ENCODE measurements at places on chromosomes 16 and 17.

GRCh38 chr17:81071761-81072741, 37.1 kb downstream of the BAIAP2 start:
- DNase-seq = no peak

DNA sequence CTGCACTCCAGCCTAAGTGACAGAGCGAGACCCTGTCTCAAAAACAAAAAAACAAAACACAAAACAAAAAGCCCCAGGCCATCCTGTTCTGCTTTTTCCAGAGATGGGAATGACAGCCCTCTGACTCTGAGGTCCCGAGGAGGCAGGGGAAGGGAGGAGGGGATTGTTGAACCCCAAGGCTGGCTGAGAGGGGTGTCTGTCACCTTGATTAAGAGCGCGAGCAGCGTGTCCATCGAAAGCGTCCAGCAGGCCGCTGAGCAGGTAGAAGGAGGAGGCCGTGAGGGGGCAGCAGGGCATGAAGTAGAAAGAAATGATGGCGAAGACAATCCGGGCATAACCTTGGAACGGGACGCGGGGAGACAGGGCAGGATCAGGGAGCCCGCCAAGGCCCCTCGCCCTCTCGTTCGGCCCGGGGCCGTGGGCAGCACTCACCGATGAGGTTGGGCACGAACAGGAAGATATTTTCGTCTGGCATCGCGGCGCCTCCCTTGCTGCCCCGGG, 593 bp downstream of the CDIPT start:
- DNase-seq = no peak

DNA sequence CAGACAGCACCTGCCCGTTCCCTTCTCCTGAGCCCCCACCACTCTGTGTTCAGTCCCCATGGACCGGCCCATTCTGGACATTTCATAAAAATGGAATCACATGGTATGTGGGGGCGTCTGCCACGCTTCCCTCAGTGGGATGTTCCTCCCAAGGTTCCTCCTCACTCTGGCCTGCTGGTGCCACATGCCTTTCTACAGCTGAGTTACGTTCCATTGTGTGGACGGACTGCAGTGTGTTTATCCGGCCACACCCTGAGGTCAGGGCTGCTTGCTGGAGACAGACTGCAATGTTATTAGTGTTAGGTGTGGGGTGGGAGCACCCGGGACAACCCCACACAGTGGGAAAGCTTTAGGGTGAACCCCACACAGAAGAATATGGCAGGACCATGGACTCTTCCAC, 5.9 kb upstream of the AATK start:
- DNase-seq = no peak

DNA sequence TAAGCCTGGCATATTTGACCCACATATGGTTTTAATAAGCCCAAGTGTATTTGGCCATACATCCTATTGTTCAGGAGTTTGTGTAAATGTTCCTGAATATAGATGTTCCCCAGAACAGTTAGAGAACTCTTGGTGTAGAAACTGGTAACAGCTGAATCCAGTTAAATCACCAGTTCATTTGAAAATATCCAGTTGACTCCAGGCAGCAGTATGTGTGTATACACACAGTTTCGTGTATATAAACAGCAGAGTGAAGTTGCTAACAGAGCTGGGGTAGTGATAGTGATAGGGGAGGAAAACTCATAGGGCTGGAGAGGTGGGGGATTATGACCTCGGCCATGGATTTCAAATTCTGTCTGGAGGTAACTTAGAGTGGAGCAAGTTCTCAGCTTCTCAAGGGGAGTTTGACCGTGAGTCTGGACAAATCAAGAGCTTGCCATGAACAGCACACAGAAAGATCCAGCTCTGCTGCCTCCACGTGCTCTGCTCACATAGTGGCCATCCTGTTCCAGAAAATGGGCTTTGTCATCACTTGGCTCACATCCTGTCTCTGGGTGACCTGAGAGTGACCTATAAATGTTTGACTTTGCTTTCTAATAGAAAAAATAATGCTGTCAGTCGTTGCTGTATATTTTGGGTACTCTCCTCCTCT, 30.6 kb upstream of the MMD start:
- no peak for DNase-seq

GRCh38 chr17:9512323-9513168, 63.1 kb downstream of the STX8 start:
- DNase-seq = no peak

DNA sequence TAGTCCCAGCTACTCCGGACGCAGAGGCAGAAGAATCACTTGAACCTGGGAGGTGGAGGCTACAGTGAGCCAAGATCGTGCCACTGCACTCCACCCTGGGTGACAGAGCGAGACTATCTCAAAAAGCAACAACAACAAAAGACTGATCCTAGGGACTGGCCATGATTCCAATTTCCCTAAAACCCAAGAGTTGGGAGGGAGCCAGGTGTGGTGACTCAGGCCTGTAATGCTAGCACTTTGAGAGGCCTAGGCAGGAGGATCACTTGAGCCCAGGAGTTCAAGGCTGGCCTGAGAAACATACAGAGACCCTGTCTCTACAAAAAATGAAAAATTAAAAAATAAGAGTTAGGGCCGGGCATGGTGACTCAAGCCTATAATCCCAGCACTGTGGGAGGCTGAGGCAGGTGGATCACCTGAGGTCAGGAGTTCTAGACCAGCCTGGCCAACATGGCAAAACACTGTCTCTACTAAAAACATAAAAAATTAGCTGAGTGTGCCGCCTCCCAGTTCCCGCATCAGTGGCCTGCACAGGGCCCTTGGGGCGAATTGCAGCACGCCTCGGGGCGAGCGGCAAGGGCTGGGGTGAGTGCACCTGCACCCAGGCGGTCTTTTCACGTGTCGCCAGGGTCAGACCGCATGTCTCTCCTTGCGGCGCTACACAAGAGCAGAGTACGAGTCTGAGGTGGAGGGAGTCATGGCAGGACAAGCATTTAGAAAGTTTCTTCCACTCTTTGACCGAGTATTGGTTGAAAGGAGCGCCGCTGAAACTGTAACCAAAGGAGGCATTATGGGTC, 40.8 kb downstream of the CDH3 start:
- no peak for DNase-seq

GRCh38 chr17:34981538-34982241, 1.4 kb downstream of the LIG3 start:
- DNase-seq = no peak

GRCh38 chr17:4389079-4389478, 22.6 kb upstream of the UBE2G1 start:
- DNase-seq = no peak

DNA sequence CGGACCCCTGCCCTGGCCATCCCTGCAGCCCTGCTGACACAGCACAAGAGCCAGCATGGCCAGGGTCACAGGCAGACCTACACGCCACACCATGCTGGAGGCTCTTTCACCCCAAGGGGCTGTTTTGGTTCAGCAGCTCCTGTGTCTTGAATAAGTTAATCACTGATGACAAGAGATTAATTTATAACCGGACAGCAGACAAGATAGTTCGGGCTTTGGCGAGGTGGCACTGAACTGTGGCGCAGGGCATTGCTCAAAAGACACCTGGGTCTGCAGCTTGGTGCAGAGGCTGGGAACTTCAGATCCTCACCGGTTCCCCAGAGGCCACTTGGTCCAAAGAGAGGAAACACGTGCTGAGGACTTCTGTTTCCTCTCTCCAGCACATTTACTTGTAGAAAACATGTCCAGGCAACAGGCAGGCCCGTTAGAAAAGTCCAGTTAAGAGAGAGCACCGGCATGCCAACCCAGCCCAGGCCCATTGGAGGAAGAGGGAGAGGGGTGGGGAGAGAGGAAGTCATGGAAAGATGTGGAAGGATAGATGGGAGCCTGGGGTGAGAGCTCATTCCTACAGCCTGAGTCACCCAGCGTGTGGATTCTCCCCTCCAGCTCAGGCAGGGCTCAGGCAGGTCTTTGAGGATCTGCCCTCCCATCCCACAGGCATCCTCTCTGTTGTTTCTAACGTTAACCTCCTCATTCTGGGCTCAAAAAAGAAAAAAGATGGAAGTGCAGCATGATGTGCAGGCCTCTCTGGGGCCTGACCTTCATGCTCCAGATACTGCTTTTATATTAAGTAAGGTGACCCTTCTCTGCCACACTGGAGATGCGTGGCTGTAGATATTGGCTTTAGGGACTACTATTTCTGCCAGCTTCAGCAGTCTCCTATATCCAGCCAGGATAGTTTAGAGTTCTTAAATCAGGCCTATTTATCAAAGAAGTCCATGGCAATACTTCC, 80.0 kb upstream of the HNF1B start:
- DNase-seq = no peak

- no peak for DNase-seq
Measured at GRCh38 chr16:7646821-7647500, 314.3 kb downstream of the RBFOX1 start.

DNA sequence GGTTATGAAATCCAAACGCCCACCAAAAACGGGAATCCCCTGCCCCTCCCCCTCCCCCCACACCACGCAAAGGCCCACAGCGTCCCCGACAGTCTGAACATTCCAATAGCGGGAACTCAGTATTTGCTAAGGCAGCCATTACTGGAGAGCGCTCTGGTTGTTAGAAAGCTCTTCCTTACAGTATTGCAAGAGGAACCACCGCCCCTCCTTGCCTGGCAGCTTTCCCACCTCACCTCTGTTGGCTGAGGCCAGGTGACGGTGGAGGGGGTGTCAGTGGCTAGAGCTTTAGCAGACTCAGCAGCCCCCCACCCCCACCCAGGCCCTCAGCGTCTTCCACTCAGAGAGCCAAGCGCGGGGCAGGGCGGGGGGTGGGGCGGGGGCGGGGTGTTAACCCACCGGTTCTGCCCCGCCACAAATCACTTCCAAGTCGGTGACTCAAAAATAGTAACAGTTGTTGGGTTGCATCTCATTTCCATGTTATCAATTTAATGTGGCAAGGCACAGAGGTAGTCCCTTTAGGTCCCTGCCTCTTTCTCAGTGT, 2.2 kb upstream of the PLEKHH3 start:
- no peak for DNase-seq

- no peak for DNase-seq
Measured at GRCh38 chr17:41914358-41914766, 4.4 kb downstream of the ACLY start.

DNA sequence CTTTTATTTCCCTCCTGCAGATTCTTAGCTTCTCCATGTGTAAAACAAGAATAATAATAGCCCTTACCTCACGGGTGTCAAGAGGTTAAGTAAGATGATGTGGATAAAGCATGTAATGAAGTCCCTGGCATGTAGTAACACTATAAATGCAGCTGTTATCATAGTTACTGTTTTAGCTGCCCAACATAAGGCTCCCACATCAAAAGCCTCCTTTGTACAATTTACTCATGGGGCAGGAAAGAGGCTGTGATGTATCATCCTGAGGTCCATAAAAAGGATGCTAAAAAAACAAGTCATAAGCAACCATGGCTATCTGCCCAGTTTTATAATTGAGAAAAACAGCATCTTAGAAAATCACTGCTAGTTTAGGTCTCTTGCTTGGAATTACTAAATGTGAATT, 339.7 kb downstream of the CA10 start:
- DNase-seq = no peak

DNA sequence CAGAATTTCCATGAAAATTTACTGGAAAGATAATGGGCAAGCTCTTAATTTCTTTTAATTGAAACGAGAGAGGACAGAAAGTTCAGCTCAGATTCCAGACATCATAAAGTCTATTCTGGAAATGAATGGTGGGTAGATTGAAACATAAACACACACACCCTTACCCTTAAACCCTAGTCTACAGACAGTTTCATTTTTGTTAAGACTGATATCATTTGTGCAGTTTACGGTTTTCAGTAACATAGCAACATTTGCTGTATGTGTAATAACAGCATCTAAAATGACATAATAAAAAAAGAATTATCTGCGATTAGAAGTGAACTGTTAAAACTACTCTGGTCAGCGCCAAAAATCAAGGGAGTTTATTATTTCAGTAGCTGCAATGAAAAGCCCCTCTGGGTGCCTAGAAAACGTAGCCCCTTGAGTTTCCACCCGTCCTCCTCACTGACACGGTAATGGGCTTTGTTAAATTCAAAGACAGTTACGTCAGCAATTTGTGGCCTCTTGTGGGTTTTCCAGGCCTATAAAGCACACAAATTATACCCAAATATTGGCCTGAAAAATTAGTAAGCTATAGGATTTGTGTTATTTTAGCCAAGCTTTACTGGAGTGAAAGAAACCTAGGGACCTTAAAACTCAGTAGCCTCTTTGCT, 520.6 kb upstream of the SOX9 start:
- no peak for DNase-seq

DNA sequence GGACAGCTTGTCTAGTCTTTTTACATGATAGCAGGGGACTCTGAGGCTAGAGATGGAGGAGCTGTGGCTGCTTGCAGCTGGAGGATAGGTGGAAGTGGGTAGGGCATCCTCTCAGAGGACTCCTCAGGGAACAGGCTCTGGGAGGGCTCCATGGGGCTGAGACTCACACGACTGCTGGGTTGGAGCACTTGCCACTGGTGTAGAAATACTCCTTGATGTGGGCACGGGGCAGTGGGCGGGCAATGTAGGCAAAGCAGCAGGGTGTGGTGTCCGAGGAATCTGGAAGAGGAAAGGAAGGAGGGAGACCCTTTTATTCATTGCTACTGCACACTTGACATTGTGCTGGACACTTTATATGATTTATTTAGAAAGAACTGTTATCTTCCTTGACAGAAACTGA, 1.8 kb downstream of the CCL5 start:
- DNase-seq = no peak

DNA sequence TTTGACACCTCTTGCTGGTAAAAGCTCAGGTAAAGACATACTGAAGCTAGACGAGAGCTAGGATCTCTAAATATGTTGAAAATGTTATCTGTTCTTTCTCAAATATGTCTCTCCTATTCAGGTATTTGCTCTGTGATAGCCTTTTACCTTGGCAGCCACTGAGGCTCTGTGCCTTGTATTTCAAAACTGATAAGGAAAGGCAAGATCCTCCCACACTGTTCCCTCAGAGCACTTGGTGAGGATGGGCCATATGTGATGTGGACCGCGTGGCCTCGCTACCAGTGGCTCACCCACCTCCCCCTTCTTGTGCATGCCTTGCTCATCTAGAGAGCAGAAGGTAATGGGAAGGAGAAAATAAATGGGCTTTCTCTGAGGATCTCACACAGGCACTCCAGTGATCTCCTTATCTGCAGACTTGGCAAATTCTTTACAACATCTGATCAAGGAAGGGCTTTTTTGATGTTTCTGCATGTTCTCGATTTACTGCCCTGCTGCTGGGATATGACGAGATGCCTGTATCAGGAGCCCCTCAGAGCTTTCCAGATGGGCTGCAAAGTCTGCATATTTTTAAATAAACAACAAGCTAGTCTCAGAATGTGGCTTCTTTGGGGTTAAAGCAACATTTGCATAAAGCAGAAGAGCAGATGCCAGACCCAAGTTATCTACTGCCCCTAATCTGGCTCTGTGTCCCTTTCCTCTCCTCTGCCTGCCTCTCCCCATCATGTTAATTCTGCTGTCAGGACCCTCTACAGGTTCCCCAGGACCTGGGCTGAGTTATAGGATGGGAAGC, 16.9 kb downstream of the HOXB1 start:
- DNase-seq = no peak

DNA sequence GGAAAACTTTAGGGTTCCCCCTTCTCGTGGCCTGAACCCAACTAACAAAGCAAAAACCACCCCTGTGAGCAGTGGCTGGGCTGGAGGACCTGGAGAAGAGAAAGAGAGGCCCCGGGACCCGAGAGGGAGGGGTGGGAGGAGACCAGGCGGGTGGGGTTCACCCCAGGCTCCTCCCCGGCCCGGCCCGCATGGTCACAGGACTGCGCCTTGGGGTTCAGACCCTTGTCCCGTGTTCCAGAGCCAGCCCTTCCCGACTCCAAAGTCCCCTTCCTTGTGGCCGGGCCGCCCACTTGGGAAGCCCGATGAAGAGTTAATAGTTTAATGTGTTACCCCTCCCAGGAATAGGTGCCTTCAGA, 852 bp downstream of the MARVELD3 start:
- DNase-seq = no peak

All from activated CD8-positive, alpha-beta memory T cell treated with anti-CD3 and anti-CD28 coated beads, Interleukin-2, amount 50 U/mL, for 4 hours (primary cell).